ENCODE measurements at places on chromosomes 2 and 18.

- no peak for DNase-seq
These were observed 5.0 kb upstream of the MYL12B start for GRCh38 chr18:3256693-3257626.

DNA sequence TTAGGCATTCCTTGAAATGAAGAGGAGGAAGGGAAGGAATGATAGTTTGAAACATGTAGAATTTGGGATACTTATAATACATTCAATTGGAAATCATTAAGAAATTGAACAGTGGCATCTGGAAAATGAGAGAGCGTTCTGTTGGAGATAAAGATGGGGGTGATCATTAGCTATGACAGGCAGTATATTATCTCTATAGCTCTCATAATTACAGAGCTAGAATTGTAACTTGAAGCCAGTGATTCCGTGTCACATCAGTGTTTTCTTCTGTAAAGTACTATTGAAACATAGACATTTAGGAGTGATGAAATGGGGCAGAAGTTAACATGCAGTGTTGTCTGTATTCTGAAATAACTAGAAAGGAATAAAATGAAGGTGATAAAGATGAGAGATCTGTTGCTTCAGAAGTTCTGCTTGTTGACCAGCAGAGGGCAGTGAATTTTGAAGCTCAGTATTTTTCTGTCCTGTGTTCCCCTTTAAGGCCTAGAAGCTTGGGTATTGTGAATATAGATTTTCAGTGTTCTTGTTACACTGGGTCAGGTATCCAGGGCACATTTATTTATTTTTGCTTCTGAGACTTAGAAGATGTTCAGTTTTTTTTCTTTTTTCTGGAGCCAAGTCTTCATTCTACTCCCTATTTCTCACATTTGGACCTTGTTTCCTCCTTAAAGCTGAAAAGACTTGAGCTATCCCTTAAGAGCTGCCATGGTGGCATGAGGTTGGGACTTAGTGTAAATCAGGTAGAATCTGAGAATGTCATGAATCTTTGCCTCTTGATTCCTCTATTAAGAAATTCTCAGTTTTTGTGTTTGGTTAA is 157.4 kb downstream of the TAF4B start:
- DNase-seq, result peak; percentile 45

- DNase-seq, result no peak
These were observed 695.3 kb upstream of the ZNF804A start for GRCh38 chr2:183903026-183903425.

DNA sequence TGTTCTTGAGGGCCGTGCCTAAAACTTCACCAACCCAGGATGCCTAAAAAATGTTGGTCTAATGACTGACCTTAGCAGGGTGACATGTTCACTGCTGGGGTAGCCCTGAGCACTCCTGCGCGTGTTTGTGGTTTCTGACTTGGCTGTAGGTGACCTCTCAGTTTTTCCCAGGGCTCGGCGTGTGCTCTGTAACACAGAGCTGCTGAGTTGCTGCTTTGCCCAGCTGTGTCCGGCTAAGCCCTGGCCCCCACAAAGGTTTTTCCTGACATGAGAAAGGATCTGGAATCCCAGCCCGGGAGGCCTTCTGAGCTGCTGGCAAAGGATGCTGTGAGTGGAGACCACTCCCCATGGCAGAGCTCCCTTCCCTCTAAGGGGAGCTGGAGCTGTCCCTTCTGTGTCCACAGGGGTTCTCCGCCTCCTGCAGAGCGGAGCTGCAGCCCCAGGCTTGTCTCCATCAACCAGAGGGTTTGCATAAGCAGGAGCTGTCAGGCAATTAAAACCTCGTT is 52.7 kb downstream of the CRIM1 start:
- DNase-seq, result no peak

GRCh38 chr2:225650041-225650440 is 250.5 kb downstream of the NYAP2 start:
- DNase-seq, result no peak

- no peak for DNase-seq
These were observed 2.5 kb downstream of the RAX start for GRCh38 chr18:59270689-59271257.

DNA sequence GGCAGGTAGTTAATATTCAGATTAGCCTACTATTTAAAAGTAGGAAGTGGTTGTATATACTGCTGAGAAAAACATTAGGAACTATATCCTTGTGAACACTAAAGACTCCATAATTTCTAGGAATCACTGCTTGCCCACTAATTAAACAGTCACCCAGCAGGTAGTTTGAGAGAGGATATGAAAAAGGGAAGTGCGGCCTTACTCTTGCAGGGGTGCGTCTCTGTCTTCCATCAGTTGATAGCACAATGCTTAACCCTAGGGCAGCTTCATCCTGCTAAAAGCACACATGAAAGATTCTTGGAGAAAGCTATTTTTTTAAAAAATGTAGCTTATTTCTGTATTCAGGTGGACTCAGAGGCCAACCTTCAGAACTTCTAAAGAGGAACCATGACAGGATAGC is 53.1 kb upstream of the ATP5MC3 start:
- no peak for DNase-seq

DNA sequence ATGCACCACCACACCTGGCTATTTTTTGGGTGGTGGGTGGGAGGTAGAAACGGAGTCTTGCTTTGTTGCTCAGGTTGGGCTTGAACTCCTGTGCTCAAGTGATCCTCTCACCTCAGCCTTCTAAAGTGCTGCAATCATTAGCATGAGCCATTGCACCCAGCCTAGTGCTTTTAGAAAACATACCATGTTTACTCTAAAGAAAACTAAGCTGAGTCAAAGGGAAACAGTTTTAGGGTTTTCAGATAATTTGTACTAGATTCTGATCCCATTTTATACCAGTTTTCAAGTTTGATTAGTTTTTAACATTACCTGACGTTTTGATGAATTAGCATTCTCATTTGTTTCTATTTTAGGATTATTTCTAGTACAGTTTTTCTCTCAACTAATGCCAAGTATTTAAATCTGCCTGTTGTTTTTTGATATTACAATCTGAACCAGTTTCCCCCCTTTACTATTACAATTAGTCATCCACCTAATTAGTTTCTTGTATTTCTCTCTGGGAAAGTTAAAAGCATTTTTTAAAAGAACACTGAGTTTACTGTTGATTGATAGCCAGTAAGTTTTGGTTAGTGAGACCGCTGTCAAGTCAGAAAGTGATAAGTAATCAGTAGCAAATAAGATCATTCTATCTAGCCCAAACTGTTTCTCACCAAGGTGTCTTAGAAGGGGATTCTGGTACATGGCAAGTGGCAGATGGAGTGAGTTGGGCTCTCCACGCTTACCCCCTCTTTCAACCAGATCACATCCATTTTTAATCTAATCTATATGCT is 24.2 kb upstream of the TBR1 start:
- no peak for DNase-seq

DNA sequence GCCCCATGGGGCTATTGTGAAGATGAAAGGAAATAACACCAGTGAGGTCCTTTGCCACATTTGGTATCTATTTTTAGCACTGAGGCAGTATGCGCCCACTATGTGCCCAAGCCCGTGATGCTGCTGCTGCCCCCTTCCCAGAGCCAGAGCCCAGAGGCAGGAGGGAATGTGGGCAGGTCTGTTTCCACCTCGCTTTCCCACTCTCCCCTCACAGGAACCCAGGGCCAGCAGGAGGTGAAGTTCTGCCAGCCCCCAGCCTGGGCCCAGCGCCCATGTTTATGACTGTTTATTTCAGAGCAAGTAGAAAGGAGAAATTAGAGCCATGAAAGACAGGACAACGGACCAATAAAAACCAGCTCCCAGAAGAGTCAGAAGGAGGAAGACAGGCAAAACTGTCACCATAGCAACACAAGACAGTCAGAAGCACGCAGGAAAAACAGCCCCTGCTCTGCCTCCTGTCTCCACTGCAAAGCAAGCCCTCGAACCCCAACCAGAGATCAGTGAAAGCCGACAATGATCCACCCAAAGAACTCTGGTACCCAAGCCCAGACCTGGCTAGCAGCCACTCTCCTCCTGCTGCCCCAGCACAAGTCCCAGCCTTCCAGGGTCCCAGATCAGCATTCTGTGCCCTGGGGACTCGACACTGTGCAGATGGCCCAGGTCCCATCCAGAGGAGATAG is 1.4 kb downstream of the CYRIA start:
- no peak for DNase-seq

GRCh38 chr2:73156539-73157124 is 43.9 kb upstream of the RAB11FIP5 start:
- DNase-seq, result no peak

DNA sequence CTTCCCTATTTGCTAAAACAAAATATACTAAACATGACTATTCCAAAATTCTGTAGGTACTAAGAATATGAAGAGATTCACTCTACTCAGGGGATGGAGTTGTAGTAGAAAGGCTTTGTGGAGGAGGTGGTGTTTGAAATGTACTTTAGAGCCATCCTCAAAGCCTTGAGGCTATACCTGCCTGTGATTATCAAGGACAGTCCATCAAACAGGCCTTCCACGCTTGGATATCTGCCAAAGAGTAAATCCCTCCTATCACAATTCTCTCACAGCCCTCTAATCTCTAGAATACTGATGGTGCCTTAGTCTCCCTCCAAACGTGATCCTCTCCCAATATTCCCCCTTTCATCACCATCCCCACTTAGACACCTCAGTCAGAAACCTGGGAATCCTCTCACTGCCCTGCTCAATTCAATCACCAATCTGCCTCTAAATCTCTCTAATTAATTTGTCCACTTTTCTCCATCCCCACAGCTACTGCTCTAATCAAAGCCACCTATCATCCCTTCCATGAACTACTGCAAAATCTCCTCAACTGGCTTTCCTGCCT is 13.1 kb downstream of the SOS1 start:
- no peak for DNase-seq

- DNase-seq, result no peak
These were observed 163.2 kb upstream of the TWIST2 start for GRCh38 chr2:238684362-238685326.

- DNase-seq, result no peak
These were observed 39.1 kb upstream of the NABP1 start for GRCh38 chr2:191638802-191639172.

- no peak for DNase-seq
These were observed 37.5 kb downstream of the OLA1 start for GRCh38 chr2:174210862-174211261.

- DNase-seq, result no peak
These were observed 223.4 kb upstream of the SMAD2 start for GRCh38 chr18:48153613-48154481.
